ENCODE measurements at places on chromosomes 7 and 10.

DNA sequence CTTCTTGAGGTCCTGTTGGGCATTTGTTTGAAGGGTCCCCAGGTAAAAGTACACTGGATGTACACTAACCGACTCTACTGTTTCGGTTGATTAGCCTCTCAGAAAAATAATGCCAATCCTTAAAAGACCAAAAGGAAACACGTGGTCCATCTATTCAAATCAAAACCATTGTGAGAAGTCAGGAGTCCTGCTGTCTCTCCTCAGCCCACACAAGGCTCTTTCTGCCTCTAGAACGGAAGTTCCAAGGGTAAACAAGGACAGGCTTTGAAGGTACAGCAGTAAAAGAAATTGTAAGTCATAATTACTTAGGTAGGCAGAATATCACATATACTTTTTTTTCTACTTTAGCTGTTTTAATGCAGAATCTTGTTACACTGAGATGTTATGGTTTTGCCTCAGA, 71.7 kb upstream of the TPK1 start:
- no peak for DNase-seq

- DNase-seq, result peak; percentile 4
Observed at GRCh38 chr10:103140469-103140868, 52.6 kb downstream of the NT5C2 start.

DNA sequence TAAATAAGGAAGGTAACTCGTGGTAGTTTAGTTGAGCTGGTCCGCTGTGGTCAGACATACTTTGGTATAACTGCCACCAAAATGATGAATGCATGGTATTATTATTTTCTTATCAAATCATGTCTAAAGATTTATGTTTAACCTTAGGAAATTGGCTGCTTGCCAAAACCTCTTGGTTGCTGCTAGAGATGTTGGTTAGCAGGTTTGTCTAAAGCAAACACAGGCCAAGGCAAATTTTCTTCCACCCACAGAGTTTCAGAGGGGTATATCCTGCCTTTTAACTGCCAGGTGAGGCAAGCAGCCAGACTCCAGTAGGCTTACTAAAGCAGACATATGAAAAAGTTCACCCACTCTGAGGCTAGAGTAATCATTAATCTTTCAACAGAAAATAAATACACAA, 101.4 kb downstream of the SEMA3E start:
- peak; percentile 80 for DNase-seq

GRCh38 chr7:54689394-54690049, 69.5 kb downstream of the SEC61G start:
- no peak for DNase-seq

DNA sequence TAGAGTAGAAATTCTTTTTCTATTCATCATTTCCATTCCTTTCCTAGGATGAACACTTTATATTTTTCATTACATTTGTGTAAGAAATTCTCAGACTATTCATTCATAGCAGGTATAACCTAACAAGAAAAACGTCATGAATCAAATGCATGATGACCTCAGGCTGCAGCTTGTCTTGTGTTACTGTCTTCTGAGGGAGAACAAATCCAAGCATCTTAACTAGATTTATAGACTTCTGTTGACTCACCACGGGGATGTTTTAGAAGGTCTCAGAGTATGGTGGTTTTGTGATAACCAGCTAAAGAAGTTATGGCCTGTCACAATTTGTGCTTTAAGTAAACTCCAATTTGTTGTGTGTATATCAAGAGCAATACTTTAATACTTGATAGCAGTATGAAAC, 102.7 kb downstream of the ANKRD7 start:
- DNase-seq, result no peak

DNA sequence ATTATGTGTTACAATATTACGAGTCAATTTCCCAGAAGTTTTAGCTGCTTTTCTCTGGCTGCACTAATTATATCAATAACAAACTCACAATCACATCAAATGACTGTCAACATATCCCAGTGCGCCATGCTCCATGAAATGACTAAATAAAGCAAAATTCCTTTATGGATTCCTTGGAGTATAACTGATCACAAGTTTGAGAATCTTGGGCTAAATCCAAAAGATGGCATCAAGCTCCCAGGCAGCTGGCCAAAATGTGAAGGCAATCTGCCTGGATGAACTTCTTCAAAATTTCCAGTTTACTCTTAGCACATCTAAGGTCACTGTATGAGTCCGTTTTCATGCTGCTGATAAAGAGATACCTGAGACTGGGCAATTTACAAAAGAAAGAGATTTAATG, 210.8 kb downstream of the CCSER2 start:
- DNase-seq, result no peak

DNA sequence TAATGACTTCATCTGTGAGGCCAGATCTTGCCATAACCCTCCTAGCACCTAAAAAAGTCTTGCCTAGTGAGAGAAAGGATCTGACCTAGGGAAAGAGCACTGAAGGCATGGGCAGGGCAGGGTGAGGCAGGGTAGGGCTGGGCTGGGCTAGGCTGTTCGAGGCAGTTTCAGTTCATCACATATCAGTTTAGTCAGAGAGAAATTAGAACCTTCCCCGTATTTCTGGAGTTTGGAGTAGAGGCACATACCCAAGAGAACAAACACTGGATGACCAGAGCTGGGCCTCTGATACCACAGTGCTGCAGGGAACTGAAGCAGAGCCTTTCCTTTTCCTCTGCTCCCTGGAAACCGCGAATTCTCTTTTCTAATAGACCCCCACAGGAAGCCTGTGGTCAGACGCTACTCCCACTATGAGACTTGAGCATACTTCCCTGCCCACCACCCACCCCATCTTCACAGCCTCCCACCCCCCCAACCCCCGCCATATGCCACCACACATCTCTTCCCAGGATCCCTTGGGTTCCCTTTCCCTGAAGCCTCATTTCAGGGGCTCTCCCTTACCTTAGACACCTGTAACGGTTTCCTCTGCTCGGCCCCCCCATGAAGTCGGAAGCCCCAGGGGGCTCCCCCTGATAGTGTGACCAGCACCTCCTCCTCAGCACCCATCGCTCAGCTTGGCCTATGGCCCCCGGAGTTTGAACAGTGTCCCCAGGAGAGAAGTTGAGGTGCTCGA, 406 bp downstream of the SYNPO2L start:
- no peak for DNase-seq

GRCh38 chr7:7686811-7687508, 31.4 kb downstream of the RPA3 start:
- DNase-seq, result no peak

GRCh38 chr10:44069573-44069972, 315.3 kb downstream of the CXCL12 start:
- DNase-seq, result no peak

DNA sequence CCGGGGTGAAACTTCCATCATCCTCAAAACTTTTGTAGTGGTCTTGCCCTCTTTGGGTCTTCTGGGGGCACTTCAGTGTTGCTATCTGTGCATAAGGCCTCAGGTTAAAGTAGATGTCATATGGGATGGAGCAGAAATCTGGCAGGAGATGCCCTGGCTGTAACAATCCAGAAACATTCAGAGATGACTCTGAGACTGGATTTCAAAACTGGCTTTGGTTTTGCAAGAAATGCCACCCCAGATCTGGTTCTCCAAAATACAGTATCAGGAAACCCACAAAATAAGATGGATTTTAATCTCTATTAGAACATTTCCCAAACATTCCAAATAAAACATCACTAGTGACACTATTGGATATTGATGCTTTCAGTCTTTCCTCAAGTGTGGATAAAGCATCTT, 191.5 kb downstream of the REEP3 start:
- DNase-seq, result no peak

GRCh38 chr7:98617960-98618418, 904 bp downstream of the NPTX2 start:
- no peak for DNase-seq

- DNase-seq, result no peak
Observed at GRCh38 chr7:71584256-71584655, 452.3 kb downstream of the GALNT17 start.

DNA sequence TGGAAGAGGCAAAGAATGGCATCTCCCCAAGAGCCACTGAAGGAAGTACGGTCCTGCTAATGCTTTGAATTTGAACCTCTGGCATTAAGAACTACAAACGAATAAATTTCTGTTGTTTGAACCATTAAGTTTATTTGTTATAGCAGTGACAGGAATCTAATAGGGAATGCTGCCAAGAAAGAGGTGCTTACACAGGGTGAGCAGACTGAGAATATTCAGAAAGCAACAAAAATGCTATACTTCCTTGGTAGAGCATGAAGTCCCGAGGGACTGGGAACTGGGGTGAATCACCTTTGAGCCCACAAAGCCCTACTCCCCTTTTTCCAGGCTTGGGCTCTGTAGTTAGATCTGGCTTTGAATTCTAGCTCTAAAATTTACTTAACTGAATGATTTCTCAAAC, 45.0 kb downstream of the PANK1 start:
- no peak for DNase-seq

GRCh38 chr7:77830649-77831355, 32.2 kb downstream of the PHTF2 start:
- peak; percentile 81 for DNase-seq

- DNase-seq, result no peak
Observed at GRCh38 chr10:94427166-94427565, 24.8 kb downstream of the TBC1D12 start.

DNA sequence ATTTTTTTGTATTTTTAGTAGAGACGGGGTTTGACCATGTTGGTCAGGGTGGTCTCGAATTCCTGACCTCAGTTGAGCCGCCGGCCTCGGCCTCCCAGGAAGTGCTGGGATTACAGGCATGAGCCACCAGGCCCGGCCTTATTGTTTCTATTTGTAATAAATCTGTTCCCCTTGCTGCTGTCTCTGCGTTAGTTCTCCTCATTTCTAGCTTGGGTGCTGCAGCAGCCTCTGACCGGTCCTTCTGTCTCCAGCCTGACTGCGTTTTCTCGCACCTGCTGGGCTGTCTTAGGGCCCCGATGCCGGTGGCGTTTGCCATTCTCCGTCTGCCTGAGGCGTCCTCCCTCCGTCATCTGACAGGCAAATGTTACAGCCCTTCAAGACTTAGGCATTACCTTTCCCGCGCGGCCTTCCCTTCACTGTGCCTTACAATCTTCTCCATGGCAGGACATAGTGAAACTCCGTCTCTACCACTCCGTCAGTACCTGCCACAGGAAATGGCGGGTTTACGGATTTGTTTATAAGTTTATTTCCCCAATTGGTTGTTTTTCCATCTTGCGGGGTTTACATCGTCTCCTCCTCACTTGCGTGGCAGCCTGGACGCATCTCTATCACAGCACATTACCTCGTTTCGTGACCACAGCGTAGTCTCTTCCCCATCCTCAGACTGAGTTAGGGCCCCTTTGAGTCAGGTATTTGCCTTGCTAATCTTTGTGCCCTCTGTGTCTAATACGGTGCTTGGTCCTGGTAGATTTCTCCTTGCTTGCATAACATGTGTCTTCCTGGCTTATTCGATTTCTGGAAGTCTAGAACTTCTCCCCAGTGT, 2.3 kb upstream of the GIMAP8 start:
- DNase-seq, result no peak

DNA sequence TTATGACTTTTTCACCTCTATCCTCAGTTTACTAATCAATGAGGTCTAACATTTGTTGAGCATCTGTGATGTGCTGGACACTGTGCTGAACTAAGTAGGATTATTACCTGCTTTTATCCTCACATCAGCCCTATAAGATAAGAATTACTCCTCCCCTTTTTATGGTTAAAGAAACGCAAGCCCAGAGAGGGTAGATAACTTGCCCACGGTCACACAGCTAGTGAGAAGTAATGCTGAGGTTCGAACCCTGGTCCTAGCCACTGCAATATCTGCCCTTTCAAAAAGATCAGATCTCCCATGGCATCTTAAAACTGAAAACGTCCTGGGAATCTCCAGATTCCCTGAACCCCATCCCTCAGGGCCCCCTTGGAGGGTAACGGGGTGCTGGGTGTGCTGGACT, 118.3 kb downstream of the C10orf105 start:
- no peak for DNase-seq

GRCh38 chr10:26368463-26368862, 69.7 kb upstream of the APBB1IP start:
- no peak for DNase-seq

GRCh38 chr10:17479822-17480221, 25.4 kb upstream of the ST8SIA6 start:
- no peak for DNase-seq

GRCh38 chr7:44625526-44626471, 19.4 kb downstream of the OGDH start:
- DNase-seq, result no peak

DNA sequence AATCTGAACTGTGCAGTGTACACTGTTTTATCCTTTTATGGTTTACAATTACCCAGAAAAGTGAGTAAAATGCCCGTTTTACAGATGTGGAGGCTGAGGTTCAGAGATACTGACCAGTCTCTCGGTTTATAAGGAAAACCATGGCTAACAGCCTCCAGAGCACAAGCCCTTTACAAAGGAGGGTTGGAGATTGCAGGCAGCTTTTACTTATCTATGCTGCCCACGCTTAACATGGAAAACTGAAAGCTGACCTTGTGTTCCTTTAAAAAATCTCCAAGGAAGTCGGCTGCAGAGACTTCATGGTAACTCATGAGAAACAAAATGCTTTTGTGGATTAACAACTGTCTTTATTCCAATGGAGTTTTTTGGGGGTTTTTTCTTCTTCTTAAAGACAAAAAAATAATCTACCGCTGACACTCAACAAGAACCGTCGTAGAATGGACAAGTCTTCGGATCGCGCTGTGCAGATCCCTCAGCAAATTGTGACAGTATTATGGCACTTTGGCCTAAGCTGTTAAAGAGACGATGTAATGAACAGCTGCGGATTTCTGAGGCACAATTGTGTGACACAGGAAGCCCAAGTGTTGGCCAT, 654 bp upstream of the SLF2 start:
- DNase-seq, result no peak

- no peak for DNase-seq
Observed at GRCh38 chr7:143346018-143346417, 16.5 kb downstream of the FAM131B start.

DNA sequence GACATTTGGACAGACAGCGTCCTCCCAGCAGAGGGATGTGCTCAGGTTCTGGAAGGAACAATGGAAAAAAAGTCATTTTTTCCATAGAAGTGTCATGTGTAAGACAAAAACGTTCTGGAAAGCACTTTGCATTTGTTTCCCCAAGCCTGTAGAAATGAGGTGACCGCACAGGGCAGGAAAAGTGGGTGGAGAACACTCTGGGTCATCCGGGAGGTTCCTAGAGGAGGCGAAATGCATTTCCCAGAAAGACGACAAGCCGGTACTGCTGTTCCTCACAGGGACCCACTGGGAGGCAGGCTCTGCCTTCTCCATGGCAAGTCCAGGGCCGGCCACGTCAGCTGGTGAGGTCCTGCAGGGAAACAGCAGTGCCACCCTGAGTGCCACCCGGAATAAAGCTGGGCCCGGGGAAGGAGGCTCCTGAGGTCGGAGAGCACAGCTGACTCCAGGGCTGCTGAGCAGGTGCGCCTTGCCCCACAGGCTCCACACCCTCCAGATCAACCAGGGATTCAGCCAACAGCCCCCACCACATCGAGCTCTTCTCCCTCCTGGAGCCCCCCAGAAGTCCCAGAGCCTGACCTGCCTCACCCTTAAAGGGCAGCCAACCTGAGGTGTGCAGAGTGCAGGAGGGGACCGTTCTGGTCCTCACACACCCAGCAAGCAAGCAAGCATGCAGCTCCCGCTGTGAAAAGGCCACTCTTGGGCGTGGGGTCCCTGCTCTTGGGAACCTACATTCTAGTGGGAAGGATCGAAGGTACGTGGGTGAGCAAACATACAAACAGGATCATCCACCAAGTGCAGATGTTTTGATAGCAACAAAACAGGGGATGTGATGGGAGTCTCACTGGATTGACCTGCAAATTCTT, 28.8 kb upstream of the INPP5A start:
- DNase-seq, result no peak

- no peak for DNase-seq
Observed at GRCh38 chr10:59027975-59028655, 148.3 kb upstream of the PHYHIPL start.
